ENCODE measurements at places on chromosomes 13 and 19.
A peak's percentile ranks its signal among the peaks of the same experiment; 100 is the strongest.

GRCh38 chr19:33094436-33095067 lies 13.6 kb downstream of the GPATCH1 start:
- no peak for DNase-seq

DNA sequence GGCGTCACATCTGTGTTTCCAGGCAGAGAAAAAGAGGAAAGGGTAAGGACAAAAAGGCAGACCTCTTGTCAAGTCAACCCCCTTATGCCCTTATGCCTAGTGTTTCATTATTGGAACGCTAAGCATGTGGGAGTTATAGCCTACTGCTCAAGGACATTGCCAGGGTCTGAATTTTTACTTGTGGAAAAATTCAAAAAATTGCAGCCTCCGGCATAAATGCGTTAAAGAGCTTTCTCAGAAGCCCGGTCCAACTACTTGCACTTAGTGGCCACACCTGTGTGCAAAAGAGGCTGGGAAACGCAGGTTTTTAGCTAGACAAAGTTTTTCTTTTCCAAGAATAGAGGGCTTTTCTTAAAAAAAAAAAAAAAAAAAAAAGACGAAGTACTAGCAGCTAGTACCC lies 139.8 kb downstream of the DPF1 start:
- DNase-seq: no peak

- DNase-seq: peak; percentile 59
These were observed 27.2 kb downstream of the PBX4 start for GRCh38 chr19:19591133-19591825.

GRCh38 chr19:14561847-14562351 lies 10.0 kb downstream of the NDUFB7 start:
- DNase-seq: no peak

GRCh38 chr13:74080762-74081161 lies 53.4 kb downstream of the KLF12 start:
- no peak for DNase-seq

DNA sequence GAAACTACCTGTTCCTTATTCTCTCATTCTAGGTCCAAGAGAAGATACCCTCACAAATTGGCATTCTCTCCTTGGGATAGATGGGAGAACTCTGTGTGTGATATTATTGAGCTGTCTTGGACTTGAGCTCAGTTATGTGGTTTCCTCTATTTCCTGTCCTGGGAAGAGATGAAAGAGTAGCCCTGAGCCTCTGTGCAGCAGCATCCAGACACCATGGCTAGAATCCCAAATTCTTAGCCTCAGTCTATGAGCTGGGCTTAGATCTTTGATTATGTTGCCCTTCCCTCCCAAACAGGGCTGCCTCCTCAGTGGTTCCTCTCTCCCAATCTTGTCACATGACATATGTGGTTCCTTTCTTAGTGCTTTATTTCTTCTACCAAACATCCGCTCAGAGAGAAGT lies 290.7 kb downstream of the SPRY2 start:
- no peak for DNase-seq

GRCh38 chr19:47133021-47133471 lies 2.4 kb downstream of the SAE1 start:
- DNase-seq: no peak

- no peak for DNase-seq
These were observed 202.6 kb downstream of the TSHZ3 start for GRCh38 chr19:31146546-31147183.

Measured in stimulated activated CD4-positive, alpha-beta T cell treated with anti-CD3 and anti-CD28 coated beads, Interleukin-4, amount 100 ng/mL, for 1 hour (primary cell).